ENCODE measurements at places on chromosomes 16 and 17.

GRCh38 chr16:88524973-88525662 lies 45.1 kb upstream of the ZC3H18 start:
- DNase-seq: no peak

DNA sequence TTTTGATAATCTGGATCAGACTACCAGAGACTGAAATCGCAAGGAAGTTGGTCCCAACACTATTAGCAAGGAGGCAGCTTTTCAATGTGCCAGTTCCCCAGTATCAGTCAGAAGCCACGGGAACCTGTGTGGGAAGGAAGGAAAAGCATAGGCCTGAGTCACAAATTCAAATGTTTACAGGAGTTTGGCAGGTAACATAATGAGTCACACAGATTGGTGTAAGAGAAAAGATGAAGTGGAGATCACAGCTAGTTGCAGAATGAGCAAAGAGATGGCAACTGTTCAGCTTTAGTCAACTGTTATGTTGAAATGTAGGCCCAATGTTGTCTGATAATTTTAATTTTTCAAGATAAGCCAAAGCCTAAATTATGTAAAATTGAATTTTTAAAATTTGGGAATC lies 28.1 kb upstream of the ITGA2B start:
- no peak for DNase-seq

- DNase-seq: peak; percentile 54
Observed at GRCh38 chr17:28684963-28685362, 23.0 kb downstream of the SUPT6H start.

DNA sequence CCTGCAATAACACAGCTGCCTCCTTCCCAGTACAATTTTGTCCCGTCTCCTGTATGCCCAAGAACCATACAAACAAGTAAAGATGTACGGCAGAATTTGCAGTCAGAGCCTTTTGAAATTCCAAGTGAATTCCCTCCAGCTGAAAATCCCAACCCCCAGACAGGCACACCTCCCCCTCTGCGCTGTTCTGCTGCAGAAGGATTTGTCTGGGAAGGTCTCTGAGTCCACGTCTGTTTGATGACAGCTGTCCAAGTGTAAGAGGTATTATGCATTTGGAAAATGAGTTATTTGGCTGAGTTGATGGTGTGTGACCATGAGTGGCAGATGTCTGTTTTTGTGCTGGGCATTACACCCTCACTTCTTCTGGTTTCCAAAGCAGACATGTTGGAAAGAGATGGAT lies 104.9 kb upstream of the HS3ST4 start:
- no peak for DNase-seq

DNA sequence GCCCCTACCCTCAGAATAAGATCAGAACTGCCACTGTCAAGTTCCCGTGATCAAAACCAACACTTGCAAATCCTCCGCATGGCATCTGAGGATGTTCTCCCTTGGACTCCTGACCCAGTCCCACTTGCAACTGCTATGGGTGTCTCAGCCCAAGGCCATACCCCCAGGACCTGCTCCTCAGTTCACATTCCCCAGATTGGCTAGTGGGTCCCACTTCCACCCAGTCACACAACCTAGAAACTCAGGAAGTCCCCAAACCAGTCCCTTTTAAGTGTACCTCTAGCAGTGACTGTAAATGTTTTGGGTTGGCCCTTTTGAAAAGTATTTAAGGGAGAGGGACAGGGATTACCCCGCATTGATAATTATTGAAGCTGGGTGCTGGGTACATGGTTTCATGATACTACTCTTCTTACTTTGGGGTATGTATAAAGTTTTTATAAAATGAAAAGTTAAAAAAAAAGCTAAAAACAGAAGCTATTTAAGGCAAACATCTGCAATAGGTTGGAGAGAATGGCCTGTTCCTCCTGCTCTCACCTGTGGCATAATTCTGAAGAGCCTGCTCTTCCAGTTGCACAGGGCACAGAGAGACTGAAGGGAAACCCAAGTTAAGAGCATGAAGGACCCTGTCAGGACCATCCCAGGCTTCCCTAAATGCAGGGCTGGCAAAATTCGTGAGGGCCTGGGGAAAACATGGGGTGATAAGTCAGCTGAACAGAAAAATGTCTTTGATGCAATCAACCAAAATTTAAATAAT lies 42.5 kb downstream of the ERN1 start:
- DNase-seq: no peak

DNA sequence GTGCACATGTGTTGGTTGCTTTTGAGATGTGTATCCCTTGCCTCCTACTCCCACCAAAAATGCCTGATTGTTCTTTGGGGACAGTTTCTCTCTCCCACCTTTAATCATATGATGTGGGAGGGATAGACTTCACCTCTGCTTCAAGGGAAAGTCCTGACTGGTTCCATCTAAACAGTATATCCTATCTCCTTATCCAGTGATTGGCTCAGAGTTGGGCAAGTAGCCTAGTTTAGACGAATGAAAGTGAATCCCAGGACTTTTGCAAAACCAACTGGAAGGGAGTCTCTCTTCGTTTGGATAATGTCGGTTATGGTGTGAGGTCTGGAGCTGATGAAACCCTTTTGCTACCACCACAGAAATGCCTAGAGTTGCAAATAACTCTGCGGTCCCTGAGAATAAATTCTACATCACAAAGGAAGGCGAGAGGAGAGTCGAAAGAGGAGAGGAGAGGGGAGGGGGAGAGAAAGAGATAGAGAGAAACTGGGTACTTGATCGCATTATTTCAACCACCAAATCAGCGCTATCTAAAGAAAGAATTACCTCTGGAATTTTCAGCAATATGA lies 77.1 kb upstream of the SALL1 start:
- no peak for DNase-seq

- peak; percentile 8 for DNase-seq
Observed at GRCh38 chr17:3688027-3688553, 7.9 kb downstream of the P2RX5 start.

GRCh38 chr16:2691491-2692248 lies 9.3 kb downstream of the KCTD5 start:
- DNase-seq: no peak

- DNase-seq: no peak
Observed at GRCh38 chr16:81522108-81522701, 77.6 kb downstream of the CMIP start.

- no peak for DNase-seq
Observed at GRCh38 chr17:78175643-78175981, 7.2 kb downstream of the SYNGR2 start.

GRCh38 chr17:19365499-19365817 lies 2.9 kb upstream of the B9D1 start:
- DNase-seq: no peak
